Thyroid gland (tissue), 4 donors: ENCODE measurements at places on chromosomes 7 and 10. TPM values are rescaled to one million over a fixed set of nuclear protein-coding genes. Genes with fewer than 3 reads are reported as not detected.

- no peaks in the 10 kb centered on the region for H3K27me3 ChIP-seq
- H3K4me1 ChIP-seq, result no peaks in the 10 kb centered on the region
- H3K36me3 ChIP-seq, result no peaks in the 10 kb centered on the region
- no peak overlapping the region for H3K4me3 ChIP-seq
- no peak overlapping the region for H3K27ac ChIP-seq
These were observed 11.1 kb downstream of the LRRN3 start for GRCh38 chr7:111101856-111102646.

DNA sequence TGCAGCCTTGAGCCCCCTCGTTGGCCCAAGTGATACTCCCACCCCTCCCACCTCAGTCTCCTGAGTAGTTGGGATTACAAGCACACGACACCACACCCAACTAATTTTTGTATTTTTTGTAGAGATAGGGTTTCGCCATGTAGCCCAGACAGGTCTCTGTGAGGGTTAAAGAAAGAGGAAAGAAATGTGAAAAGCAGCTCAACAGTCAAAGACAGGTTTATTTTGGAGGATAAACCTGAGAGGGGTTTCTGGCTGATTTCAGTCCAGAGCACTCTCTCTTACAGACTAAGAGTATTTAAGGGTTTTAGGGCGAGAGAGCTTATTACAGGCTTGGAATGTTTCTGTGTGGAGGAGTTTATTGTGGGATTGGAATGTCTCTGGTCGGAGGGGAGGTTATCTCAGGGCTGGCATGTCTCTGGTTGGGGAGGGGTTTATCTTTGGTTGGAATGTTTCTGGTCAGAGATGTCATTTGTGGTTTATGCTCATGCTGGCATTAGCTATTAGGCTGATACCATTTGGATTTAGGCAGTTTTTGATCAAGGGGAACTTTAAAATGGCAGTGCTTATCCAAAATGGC is 26.1 kb upstream of the SNX10 start:
- H3K4me3 ChIP-seq, result no peak overlapping the region
- no peak overlapping the region for H3K27ac ChIP-seq
- no peaks in the 10 kb centered on the region for H3K36me3 ChIP-seq
- H3K27me3 ChIP-seq, result no peaks in the 10 kb centered on the region
- no peak for DNase-seq
- H3K4me1 ChIP-seq, result no peaks in the 10 kb centered on the region

Gene PIP
- total RNA-seq, result not detected

DNA sequence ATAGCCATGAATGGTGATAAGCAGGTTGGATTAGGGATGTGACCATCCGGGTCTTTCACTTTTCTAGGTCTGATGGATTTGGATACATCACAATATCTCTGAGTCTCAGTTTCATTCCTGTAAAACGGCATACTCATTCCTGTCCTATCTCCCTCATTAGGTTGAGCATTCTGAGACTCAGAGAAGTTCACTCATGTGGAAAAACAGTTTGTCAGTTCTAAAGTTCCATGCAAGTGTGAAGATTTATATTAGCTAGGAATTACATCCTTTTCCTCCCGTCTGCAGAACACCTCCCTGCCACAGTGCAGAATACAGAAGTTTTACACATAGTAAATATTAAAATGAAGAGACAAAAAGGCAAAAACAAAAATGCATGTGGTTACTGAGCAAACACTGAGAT is 94.2 kb upstream of the SLC25A13 start:
- DNase-seq, result no peak
- no peaks in the 10 kb centered on the region for H3K36me3 ChIP-seq
- H3K4me1 ChIP-seq, result peaks cover 3% of the 10 kb centered on the region
- H3K27me3 ChIP-seq, result no peaks in the 10 kb centered on the region
- no peak overlapping the region for H3K27ac ChIP-seq

- H3K36me3 ChIP-seq, result no peaks in the 10 kb centered on the region
- no peak overlapping the region for H3K4me3 ChIP-seq
- H3K4me1 ChIP-seq, result no peaks in the 10 kb centered on the region
These were observed 192.0 kb downstream of the BICC1 start for GRCh38 chr10:58704671-58705141.

Gene DKK1
- total RNA-seq, result not detected

GRCh38 chr7:3264693-3265339 is 36.2 kb upstream of the SDK1 start:
- DNase-seq, result no peak
- no peaks in the 10 kb centered on the region for H3K36me3 ChIP-seq

DNA sequence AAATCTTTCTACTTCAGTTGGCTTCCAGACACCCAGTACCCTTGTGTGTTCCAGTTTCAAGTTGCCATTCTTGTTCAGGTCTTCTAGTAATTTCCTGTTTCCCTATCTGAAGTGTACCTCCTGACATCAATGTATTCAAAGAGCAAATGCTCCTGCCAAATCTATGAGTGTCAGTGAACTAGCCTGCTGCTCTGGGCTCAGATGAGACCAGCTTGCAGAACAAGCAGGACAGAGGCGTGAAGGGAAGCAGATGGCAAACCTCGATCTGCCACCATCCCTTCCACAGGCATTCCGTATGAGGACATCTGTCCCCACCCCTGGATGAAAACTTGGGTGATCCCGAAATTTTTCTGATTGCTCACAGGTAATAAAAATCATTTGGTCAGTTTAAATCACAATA is 4.4 kb upstream of the MPP7 start:
- H3K4me1 ChIP-seq, result no peaks in the 10 kb centered on the region
- DNase-seq, result peak; percentile 28
- no peak overlapping the region for H3K4me3 ChIP-seq
- no peak overlapping the region for H3K27ac ChIP-seq
- H3K36me3 ChIP-seq, result no peaks in the 10 kb centered on the region
- no peaks in the 10 kb centered on the region for H3K27me3 ChIP-seq

Gene IQUB
- 11.7 TPM for total RNA-seq

Gene REEP3
- 71.8 TPM for total RNA-seq

- DNase-seq, result no peak
- H3K36me3 ChIP-seq, result no peaks in the 10 kb centered on the region
- H3K4me1 ChIP-seq, result no peaks in the 10 kb centered on the region
- H3K27me3 ChIP-seq, result no peaks in the 10 kb centered on the region
- no peak overlapping the region for H3K4me3 ChIP-seq
These were observed 72.2 kb upstream of the MYL10 start for GRCh38 chr7:101701153-101701794.

DNA sequence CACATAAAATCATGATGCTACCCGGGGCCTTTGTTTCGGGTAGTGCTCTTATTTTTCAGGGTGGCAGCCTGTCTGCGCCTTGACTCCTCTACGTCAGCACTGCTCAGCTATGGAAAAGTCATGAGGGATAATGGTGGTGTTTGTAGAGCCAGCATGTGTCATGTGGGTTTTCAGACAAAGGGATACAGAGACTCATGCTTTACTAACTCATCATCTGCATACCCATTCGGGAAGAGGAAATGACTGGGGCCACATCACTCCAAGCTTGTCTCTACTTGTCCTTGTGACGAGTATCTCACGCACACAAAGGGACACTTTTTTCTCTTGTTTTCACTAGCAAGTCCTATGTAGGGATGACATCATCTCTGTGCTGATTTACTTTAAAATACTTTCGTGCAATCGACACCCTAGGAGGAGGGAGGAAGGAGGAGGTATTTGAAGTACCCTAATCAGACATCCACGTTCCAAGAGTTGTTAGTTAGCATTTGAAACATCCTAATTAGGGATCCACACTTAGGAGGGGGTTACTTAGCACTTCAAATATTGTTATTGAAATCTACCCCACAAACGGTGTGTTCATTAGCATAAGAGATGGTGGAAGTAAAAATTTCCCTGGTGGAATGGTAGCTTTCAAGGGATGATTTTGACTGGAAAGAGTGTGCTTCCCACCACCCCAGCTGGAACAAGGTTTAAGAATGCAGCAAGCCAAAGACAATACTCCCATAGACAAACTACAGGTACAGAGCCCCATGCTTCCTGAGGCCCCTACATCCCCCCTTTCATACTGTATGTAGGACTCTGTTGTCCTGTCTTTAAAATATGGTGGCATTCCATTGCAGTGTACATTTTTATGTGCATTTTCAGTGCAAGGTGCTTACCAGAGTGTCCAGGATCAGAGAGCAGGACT is 52.0 kb downstream of the THNSL1 start:
- no peak for DNase-seq
- H3K36me3 ChIP-seq, result no peaks in the 10 kb centered on the region
- no peaks in the 10 kb centered on the region for H3K27me3 ChIP-seq
- H3K27ac ChIP-seq, result no peak overlapping the region
- no peak overlapping the region for H3K4me3 ChIP-seq

- H3K36me3 ChIP-seq, result no peaks in the 10 kb centered on the region
- no peak overlapping the region for H3K4me3 ChIP-seq
- H3K27ac ChIP-seq, result no peak overlapping the region
These were observed 30.3 kb upstream of the TRIM24 start for GRCh38 chr7:138429577-138430250.

Gene LBX1
- total RNA-seq, result not detected

GRCh38 chr7:129298268-129298893 is 73.6 kb downstream of the AHCYL2 start:
- H3K4me1 ChIP-seq, result peaks cover 15% of the 10 kb centered on the region
- no peak overlapping the region for H3K27ac ChIP-seq
- H3K4me3 ChIP-seq, result no peak overlapping the region
- DNase-seq, result peak; percentile 63

- H3K27ac ChIP-seq, result no peak overlapping the region
- peaks cover 3% of the 10 kb centered on the region for H3K4me1 ChIP-seq
- DNase-seq, result peak; percentile 35
- no peak overlapping the region for H3K4me3 ChIP-seq
- no peaks in the 10 kb centered on the region for H3K27me3 ChIP-seq
These were observed 107.7 kb downstream of the CACNA2D1 start for GRCh38 chr7:82335927-82336326.

DNA sequence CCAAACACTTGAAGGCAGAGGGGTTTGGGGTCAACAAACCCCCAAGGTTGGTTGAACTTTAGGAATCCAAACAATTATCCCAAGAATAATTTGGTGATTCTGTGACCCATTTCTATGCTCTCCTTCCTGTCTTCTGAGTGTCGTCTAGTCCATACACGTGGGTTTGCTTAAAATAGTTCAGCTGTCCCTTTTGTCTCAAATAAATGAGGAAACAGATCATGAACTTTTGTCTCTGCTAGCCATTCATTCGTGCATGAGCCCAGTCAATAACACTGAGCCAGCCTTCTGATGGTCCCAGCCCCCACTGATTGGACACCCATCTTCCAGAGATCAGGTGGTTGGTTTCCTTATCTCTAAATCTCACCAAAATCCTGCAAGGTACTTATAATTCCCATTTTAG is 255.4 kb downstream of the PRPF18 start:
- no peak for DNase-seq
- no peaks in the 10 kb centered on the region for H3K27me3 ChIP-seq
- H3K36me3 ChIP-seq, result no peaks in the 10 kb centered on the region
- H3K4me3 ChIP-seq, result no peak overlapping the region

Gene CHST3
- total RNA-seq, result 15.5 TPM

DNA sequence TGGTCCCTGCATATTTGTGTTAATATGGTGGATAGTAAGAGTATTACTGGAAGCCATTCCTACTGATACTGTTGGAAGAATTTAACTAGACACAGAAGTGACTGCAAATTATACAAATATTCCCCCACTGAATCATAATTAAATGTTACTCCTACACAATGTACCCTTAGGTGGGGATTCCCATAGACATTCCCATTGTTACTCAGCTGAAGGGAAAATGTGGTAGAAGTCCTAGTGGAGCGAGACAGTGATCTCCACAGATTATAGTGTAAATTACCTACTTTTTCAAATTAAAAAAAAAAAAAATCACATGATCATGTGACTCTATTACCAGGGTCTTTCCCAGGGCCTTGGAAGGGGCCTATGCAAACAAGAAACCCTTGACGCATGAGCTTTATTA is 611.8 kb downstream of the LRMDA start:
- no peaks in the 10 kb centered on the region for H3K27me3 ChIP-seq
- no peaks in the 10 kb centered on the region for H3K36me3 ChIP-seq
- no peaks in the 10 kb centered on the region for H3K4me1 ChIP-seq
- no peak for DNase-seq
- H3K4me3 ChIP-seq, result no peak overlapping the region
- no peak overlapping the region for H3K27ac ChIP-seq

Gene PRLHR
- total RNA-seq, result not detected

DNA sequence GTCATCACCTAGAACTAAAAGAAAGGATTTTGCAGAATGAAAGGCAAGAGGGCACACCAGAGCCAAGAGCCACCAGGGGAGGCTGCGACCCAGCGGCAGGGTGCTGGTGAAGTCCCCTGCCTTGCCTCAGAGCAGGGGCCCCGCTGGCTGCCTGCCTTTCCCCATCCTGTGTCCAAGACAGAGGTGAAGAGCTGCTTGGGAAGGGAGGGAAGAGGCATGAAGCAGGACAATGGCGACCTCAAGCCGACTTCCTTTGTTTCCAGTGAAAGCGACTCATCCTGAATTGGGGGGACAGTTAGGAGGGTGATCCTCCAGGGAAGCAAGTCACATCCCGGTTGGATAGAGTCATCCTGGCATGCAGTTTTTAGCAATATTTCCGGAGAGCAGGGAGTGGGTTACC is 255.5 kb upstream of the YAE1 start:
- H3K36me3 ChIP-seq, result no peaks in the 10 kb centered on the region
- H3K4me3 ChIP-seq, result no peak overlapping the region
- no peak overlapping the region for H3K27ac ChIP-seq
- DNase-seq, result no peak
- no peaks in the 10 kb centered on the region for H3K4me1 ChIP-seq
- H3K27me3 ChIP-seq, result no peaks in the 10 kb centered on the region

Gene TRIM8
- total RNA-seq, result 143 TPM

Gene CAMK2G
- 27.4 TPM for total RNA-seq

Gene MKX
- total RNA-seq, result 0.54 TPM

DNA sequence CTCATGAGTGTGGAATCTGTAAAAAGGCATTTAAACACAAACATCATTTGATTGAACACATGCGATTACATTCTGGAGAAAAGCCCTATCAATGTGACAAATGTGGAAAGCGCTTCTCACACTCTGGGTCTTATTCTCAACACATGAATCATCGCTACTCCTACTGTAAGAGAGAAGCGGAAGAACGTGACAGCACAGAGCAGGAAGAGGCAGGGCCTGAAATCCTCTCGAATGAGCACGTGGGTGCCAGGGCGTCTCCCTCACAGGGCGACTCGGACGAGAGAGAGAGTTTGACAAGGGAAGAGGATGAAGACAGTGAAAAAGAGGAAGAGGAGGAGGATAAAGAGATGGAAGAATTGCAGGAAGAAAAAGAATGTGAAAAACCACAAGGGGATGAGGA is 207.7 kb downstream of the ZEB1 start:
- no peak for DNase-seq
- H3K36me3 ChIP-seq, result peaks cover 6% of the 10 kb centered on the region
- H3K4me1 ChIP-seq, result no peaks in the 10 kb centered on the region
- no peaks in the 10 kb centered on the region for H3K27me3 ChIP-seq
